ENCODE measurements at places on chromosomes 16 and 17.

DNA sequence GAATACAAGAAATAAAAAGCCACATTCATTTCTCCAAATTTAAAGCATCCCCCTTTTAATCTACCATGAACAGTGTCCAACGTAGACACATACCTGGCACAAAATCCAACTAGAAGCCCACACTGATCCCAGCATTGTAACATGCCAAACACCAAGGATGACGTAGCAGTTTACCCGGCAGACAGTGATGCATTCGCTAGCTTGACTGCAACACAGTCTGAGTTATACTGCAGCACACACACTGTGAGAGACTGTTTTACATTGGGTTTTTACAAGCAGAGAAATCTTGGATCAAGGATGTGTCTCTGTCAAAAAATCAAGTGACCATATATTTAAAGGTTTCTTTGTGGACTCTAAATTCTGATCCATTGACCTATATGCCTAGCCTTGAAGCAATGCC, 74.5 kb upstream of the C17orf78 start:
- no peak for DNase-seq

GRCh38 chr16:86291491-86291890, 218.8 kb upstream of the FOXF1 start:
- no peak for DNase-seq

DNA sequence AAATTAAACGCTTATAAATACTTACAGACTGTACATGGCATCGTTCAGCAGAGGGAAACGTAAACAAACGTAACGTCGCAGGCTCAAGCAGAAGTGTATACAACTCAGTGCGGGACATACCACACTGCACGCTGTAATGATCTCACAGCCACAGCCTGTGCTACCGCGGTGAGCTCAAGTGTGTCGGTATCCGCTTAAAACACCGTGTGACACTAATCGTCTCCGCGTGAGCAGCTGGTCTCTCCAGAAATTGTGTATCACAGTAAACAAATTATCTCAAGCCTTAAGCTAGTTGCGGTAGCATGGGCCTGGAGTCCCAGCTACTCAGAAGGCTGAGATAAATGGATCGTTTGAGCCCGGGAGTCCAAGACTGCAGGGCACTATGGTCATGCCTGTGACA, 115.3 kb downstream of the ANKRD11 start:
- DNase-seq = peak; percentile 44

DNA sequence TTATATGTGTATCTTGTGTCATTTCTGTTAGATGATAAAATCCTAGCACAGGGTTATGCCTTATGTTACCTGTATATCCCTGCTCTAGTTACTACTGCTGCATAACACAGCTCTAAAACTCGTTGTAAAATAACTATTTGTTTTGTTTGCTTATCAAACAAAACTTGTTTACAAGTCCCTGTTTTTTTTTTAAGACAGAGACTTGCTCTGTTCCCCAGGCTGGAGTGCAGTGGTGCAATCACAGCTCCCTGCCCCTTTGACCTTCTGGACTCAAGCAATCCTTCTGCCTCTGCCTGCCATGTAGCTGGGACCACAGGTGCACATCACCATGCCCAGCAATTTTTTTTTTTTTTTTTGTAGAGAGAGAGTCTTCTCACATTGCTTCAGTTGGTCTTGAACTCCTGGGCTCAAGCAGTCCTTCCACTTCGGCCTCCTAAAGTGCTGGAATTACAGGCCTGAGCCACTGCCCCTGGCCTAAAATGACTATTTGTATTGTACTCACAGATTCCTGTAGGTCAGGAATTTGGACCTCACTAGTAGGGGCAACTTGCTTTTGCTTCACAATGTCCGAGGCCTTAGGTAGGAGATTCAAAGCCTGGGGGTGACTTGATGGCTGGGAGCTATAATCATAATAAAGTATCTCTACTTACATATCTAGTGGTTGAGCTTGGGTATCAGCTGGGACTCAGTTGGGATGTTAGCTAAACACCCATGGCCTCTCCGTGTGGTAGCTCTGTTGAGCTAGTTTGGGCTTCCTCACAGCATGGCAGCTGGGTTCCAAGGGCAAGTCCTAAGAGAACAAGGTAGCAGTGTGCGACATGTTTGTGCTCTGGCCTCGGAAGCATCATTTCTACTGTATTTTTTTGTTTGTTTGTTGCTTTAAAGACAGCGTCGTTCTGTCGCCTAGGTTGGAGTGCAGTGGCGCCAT, 12.6 kb downstream of the DUSP14 start:
- DNase-seq = no peak

- DNase-seq = no peak
Measured at GRCh38 chr17:2883544-2884213, 87.4 kb downstream of the RAP1GAP2 start.

GRCh38 chr16:11510178-11510973, 76.3 kb downstream of the LITAF start:
- no peak for DNase-seq

DNA sequence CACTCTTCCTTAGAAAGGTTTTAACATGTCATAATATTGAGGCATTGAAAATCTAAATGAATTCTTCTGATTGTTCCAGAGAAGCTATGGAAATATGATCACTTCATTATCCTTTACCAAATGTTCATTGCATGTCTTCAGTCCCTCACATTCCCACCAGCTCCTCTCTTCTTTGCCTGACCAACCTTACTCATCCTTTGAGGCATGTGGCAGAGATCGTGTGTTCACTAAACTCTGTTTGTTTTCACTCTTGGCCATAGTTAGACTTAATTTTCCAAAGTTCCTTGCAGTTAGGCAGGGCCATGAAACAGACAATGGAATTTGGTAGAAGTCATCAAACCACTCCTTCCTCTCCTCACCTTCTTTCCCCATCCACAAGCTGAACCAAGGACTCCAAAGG, 266.5 kb upstream of the HSBP1 start:
- DNase-seq = no peak

GRCh38 chr16:22220069-22220440, 14.0 kb downstream of the EEF2K start:
- no peak for DNase-seq

- DNase-seq = no peak
Measured at GRCh38 chr17:10127819-10128425, 70.5 kb downstream of the GAS7 start.

DNA sequence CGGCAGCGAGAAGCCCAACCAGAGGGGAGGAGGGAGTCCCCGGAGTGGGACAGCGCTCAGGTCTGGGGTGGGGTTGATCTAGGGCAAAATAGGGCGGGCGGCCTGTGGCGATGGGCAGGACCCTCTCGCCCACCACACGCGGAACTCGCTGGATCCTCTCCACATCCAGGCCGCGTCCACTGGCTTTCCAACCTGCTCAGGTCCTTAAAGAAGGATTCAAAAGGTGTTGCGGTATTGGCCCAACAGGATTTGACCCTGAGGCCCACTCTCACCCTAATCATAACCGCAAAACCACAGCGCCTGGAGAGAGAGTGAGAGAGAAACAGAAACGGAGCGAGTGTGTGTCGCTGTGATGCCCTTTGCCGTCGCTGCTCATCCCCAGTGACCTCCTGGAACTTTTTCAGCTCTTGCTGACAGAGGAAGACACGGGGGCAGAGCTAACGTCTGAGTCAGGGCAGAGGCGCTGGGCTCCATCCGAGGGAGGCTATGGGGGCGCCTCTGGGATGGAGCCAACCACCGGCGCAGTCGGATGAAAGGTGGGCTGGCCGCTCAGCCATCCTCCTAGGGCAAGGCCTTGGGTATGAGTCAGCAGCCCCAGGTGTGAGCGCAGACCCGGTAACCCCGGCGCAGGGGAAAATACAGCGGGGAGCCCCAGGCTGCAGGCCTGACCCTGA, 16.7 kb upstream of the OR1F1 start:
- DNase-seq = peak; percentile 18

- DNase-seq = no peak
Measured at GRCh38 chr16:86184185-86184584, 285.2 kb downstream of the IRF8 start.

GRCh38 chr16:85613604-85614337, 649 bp downstream of the GSE1 start:
- DNase-seq = peak; percentile 19

GRCh38 chr16:10729104-10730048, 14.3 kb upstream of the NUBP1 start:
- no peak for DNase-seq

- no peak for DNase-seq
Measured at GRCh38 chr17:2899906-2900305, 103.7 kb downstream of the RAP1GAP2 start.

DNA sequence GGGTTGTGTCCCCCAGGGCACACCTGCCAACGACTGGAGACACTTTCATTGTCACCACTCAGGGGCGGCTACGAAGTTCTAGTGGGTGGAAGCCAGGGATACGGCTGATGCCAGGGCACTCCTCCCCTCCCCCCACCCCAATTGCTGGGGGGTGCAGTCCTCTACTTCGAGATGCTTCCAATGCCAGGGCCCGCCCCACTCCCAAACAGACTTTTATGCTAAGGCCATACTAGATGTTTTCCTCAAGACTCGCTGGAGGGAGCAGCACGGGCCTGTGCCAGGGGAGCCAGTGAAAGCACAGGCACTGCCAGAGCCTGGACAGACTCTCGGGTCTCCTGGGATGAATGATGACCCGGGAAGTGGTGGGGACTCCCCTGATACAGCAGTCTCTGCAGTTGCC, 178.0 kb downstream of the CPPED1 start:
- no peak for DNase-seq

DNA sequence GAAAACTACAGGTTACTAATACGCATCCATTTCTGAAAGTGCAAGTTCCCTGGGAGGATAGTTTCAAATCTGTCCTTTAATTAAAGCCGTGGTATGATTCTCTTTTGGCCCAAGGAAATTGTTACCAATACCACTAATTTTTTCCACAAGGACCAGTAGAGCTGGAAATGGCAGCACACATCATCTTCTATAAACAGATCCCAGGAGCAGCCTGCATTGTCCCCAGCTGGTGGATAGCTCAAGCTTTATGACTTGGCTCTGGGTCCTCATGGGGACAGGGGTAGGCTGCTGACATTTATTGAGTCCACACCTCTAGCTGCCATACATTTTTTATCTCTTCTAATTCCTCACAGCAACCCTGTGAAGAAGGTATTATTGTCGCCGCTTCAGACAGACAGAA, 35.8 kb upstream of the BHLHA9 start:
- no peak for DNase-seq

DNA sequence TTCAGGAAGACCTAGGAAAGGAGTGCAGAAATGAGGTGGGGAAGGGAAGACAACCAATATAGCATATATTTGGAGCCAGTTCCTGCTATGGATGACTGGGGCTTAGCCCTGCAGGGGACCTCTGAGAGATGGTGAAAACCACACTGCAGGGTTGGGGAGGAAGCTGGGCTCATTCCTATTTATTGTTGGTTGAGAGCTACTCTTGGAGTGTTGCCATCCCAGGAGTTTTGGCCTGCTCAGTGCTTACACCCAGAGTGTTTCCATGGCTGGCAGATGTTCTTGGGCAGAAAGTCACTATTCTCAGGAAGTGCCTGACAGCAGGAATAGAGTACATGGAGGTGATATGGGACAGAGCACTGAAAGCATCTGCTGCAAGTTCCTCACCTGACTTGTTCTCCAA, 145.8 kb downstream of the SPACA3 start:
- DNase-seq = no peak

GRCh38 chr17:56881685-56882295, 32.1 kb downstream of the TRIM25 start:
- DNase-seq = no peak

- DNase-seq = peak; percentile 20
Measured at GRCh38 chr16:74667255-74667700, 601 bp upstream of the RFWD3 start.

DNA sequence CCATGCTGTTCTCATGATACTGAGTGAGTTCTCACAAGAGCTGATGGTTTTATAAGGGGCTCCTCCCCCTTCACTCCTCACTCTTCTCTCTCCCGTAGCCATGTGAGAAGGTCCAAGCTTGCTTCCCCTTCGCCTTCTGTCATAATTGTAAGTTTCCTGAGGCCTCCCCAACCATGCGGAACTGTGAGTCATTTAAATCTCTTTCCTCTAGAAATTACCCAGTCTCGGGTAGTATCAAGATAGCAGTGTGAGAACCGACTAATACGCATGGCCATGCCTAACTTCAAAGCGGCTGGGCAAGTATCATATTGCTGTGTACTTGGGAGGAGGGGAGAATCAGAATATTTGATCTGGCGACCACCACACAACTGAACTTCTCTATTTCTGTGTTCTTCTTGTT, 88.3 kb downstream of the PRKCB start:
- DNase-seq = peak; percentile 12

DNA sequence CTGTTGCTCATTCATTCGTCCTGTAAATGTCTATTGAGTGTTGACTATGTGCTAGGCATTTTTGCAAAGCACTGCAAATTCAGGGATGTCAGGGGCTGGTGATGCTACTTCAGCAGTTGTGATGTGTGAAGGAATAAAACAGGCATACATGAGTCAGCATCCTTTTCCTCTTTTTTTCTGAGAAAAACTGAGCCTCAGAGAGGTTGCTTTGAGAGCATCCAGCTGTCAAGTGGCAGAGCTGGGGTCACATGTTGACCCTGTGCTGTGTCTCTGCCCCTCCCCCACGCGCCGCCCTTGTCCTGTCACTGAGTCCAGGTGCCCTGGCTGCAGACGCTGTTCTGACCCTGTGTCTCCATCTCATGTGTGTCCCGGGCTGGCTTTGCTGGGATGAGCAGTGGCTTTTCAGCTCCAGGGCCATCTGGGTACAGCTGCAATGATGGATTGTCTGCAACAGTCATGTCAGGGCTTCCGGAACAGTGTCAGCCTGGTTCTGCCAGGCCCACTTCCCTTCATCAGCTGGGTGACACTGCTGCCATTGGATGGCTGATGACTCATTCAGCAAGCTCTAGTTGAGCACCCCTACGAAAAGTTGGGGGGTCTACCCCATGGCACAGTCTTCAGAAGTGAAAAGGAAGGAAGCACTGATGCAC, 14.9 kb downstream of the SEC14L5 start:
- no peak for DNase-seq

- no peak for DNase-seq
Measured at GRCh38 chr17:66837885-66838665, 3.2 kb downstream of the CACNG5 start.

DNA sequence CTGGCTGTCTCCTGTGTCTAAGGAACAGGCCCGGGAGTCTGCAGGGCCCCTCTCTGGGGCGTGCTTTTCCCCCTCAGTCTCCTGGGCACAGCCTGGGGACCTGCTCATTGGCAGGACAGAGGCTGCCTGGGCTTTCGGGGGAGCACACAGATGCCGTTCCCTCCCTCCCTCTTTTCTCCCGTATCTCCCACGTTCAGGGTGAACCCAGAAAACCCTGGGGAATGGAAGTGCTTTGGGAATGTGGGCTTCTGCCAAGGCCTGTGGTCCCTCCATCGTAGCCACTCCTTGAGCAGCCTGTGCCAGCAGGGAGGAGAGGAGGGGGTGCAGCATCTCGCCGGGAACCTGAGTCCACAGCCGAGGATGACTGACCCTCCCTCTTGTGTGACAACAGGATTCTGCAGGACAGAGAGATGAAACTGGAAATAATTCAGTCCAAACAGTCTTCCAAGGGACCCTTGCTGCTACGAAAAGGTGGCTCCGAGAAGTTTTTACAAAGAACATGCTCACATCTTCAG, 52.0 kb downstream of the RNF213 start:
- no peak for DNase-seq

GRCh38 chr17:63150994-63151464, 185.0 kb downstream of the TANC2 start:
- DNase-seq = no peak

All from CD4-positive, alpha-beta T cell treated with Interferon alpha-2 for 1 hour (primary cell).